Activated CD8-positive, alpha-beta memory T cell treated with anti-CD3 and anti-CD28 coated beads for 1 hour (primary cell): ENCODE measurements at places on chromosomes 2 and 18.

- no peak for DNase-seq
Observed at GRCh38 chr2:31739161-31739560, 158.4 kb upstream of the SRD5A2 start.

DNA sequence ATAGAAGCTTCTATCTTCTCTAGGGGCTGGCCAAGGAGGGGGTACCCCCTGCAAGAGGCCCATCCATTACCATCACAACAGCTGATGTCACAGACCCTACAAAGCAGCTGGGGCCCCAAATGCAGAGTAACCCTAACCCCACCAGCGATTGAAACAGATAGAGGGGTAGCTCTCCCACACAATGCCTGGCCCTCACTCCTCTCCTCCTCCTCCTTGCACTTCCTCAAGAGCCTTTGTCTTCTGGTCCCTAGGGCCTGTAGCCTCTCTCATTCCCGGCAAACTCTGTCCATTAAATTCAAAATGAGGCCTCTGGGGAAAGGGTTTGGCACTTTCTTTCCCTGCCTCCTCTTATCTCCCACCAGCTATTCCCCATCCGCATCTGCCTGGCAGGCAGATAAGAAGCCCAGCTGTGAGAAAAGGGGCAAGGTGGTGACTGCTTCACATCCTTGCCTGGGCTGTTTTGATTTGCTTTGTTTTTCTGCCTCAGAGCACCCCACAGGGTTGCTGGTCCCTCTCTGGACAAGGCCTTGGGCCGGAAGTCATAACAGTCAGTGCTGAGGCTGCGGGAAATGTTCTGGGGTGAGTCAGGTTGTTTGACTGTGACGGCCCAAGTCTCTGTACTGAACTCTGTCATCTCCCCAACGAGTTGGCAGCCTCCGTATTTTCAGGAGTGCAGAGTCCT, 26.1 kb upstream of the CYP26B1 start:
- no peak for DNase-seq

DNA sequence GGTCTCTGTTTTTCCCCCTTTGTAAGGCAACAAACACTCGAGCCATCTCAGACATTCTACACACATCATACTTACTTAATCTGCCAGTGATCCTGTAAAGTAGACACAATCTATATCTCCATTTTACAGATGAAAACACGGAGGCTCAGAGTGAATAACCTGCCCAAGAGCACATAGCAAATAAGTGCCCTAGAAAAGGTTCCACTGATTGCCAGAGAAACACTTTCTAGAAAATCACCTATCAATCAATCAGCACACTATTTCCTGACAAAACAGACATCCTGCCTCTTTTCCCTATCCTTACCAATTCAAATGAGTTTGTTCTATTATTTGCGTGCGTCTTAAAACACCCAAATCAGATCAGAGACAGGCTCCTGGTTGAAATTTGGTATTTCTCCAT, 23.9 kb downstream of the SLC66A3 start:
- no peak for DNase-seq

DNA sequence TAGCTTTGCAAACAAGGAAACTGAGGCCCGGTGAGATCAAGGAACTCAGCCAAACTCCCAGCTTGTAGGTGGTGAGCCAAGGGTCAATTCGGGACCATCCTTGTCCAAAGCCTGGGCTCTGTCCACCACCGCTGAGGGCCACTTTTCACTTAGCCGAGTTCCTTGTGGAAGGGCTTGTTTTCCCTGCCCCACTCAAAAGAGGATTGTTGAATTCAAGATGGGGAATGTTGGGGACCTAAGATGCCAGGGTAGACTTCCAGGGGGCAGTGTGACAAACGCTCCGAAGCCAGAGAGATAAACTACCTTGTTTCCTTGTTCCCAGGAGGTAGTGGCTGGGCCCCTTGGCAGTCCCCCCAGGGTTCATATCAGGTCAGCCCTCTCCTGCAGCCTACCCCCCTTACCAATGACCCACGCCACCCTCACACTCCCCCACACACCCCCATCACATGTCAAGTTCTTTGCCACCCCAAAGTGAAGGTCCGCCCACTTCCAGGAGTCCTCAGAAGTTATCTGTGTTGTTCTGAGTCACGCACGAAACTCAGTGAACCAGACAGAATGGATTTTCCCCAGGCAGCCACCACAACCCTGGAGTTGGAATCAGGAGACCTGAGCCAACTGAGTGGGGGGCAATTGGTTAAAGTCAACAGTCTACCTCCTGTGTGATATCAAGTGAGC, 10.3 kb upstream of the ATOH8 start:
- no peak for DNase-seq

GRCh38 chr18:46502444-46502843, 154.6 kb downstream of the LOXHD1 start:
- no peak for DNase-seq

GRCh38 chr2:234032279-234032856, 18.1 kb upstream of the SPP2 start:
- no peak for DNase-seq

- DNase-seq, result no peak
Observed at GRCh38 chr2:15521641-15522181, 39.4 kb downstream of the NBAS start.
